ENCODE measurements at places on chromosomes 11 and 22.

GRCh38 chr22:20083891-20084546, 4.0 kb downstream of the DGCR8 start:
- no peak for DNase-seq

- DNase-seq = no peak
Observed at GRCh38 chr22:46057246-46058090, 80.5 kb upstream of the WNT7B start.

DNA sequence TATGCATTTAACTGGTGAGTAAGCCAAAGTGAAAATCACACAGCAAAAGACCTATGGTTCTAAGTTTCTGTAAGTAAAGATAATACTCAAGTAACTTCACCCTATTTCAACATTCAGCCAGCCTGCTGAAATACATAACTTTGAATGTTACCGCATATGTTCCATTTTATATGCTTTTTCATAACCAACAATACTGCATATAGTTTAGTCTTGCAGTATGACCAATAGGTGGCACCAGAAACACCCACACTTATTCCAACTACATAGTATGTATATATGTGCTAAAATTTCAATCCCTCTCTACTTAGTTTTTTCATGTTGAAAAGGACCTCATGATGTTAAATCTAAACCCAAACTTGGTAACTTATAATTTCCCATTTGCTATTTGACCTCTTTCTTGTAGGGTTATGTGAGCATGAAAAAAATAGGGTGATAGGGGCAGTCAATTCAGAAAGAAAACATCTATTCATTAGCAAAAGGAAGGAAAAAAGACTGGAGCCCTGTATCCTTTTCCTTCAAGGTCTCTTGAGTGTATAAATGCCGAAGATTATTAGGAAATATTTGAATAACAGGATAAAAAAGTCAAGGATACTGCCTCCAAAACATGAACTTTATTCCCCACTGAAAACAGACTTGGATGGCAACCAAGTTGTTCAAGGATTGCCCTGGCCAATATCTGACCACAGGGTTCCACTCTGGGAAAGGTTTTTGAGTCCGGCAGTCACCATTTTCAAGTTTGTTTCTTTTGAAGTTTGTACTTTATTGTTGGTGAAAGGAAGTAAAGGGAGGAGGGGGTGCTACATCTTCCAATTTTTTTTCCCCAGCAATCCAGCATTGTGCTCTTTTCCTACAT, 23.8 kb upstream of the FZD4 start:
- DNase-seq = no peak

- DNase-seq = peak; percentile 39
Observed at GRCh38 chr11:2885678-2886081, at the start of gene CDKN1C. TSS of gene CDKN1C (minus strand) at chr11:2885775. CDS start at chr11:2885456, 319 bp downstream.

DNA sequence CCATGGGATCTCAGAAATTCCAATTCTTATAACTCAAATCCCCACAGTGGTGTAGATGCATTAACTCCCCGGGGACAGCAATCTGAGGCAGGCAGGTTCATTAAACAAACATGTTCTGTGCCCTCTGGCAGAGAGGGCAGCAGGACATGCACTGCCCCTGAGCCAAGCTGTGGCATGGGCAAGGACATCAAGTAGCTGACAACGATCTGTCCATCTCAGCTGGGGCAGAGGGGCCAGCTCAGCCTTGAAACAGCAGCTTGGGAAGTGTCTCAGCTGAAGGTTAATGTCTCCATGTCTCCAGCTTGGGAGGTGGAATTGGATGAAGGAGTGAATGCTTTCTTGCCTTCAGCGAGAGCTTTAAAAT, 13.6 kb downstream of the TMEM25 start:
- DNase-seq = no peak
